ENCODE measurements at places on chromosomes 6 and 20.

DNA sequence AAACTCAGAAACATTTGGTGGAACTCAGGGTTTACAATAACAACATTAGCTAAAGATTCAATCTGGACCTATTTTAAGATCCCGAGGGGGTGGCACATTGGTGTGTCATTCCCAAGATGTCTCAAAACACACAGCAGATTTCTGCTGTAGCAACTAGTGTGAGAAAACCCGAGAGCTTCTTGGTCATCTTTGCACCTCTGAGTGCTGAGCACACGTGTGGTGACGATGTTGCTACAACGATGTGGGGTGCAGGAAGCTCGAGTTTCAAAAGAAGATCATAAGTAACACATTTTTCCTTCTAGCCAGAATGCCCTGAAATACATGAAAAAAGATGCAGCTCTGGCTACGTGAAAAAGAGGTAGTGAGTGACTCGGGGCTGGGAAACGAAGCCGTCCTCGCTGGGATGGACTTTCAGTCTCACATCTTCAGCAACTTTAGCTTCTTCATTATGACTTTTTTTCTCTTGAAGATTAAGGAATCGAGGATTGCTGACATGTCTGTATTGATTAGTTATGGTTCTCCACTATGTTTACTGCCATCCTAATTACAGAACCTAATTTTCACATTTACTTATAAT, 1.5 kb downstream of the RAMACL start:
- DNase-seq: no peak

DNA sequence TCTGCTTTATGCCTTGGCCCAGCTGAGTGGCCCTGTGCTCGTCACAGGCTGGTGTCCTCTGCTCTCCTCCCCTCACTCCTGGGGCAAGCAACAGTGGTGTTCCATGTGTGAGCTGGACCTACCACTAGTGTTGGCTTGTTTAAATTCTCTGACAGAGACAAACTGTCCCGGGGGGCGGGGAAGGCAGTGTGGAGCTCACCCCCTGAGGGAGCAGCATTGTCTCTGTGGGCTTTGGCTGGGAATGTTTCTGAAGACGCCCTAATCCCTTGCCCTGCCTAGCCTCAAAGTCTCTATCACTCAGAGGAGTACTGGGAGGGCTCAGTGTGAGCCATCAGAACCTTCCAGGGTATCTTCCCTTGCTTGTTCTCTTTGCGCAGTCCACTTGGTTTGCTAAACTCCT, 5.2 kb upstream of the VEGFA start:
- DNase-seq: no peak

- DNase-seq: peak; percentile 66
Observed at GRCh38 chr6:30508890-30509736, 19.8 kb downstream of the HLA-E start.

GRCh38 chr20:59933296-59933848, at the start of gene SYCP2:
Gene SYCP2 (minus strand): TSS chr20:59933637. CDS start chr20:59922413, 11,224 bp downstream.
- no peak for DNase-seq

Measured in iris pigment epithelial cell (primary cell).